CD4-positive, alpha-beta T cell treated with Interleukin-4 for 1 hour (primary cell): ENCODE measurements at places on chromosomes 6 and 20.
A peak's percentile ranks its signal among the peaks of the same experiment; 100 is the strongest.

GRCh38 chr6:136289327-136289578 is 393 bp downstream of the BCLAF1 start:
- peak; percentile 95 for DNase-seq

GRCh38 chr6:166097914-166098522 is 69.6 kb downstream of the TBXT start:
- DNase-seq: peak; percentile 18

DNA sequence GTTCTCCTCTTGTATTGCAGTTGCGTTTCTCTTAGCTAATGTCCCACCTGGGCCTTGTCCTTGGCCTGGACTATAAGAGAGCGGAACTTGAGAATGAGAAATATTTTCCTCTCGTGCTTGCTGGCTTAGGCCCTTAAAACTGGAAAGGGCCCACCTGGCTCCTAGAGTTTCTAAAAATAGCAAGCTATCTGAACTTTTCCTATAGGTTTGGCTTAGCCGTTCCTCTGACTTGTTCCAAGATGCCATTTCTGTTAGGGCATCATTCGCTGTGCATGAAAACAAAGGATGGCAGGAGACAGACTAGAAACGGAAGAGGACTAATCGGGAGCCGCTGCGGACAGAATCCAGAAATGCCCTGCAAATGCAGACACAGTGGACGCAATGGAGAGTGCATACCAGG is 4.5 kb downstream of the RIPOR3 start:
- no peak for DNase-seq

DNA sequence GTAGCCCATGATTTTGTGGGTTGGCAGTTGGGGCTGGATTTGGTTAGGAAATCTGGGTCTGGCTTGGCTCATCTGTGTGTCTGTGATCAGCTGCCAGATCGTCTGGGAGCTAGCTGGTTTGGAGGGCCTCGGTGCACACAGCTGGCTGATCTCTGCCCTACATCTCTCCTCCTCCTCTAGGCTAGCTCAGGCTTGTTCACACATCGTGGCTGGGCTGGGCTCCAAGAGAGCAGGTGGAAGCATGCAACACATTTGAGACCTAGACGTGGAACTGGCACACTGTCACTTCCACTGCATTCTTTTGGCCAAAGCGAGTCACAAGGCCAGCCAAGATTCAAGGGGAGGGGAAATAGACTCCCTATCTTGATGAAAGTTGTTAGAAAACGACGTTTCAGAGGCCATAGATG is 15.9 kb downstream of the NDUFAF5 start:
- no peak for DNase-seq

DNA sequence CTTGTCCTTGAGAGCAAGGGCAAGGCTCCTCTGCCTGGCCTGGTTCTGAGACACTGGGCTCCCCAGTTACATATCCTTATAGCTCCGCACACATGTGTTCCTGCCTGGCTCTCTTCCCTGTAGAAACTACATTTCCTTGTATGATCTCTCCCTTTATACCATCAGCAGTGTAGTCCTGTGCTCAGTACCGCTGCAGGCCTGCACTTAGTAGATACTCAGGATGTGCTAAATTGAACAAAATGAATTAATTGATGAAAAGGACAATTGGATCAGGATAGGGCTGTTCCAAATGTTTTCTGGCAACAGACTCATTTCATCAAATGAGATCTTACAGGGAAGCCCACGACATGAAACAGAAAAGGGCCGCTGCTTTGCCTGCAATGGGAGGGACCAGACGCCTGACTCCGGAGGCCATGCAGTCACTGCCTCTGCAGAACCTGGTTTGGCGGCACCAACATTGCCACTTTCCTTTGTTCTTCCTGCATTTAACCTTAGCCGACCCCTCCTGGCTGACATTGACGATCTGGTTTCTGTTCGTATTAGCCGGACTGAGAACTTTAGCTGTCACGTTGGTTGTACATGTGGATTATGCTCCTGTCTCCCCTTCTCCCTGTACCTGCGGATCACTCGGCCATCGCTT is 53.3 kb downstream of the CHMP4B start:
- DNase-seq: no peak

DNA sequence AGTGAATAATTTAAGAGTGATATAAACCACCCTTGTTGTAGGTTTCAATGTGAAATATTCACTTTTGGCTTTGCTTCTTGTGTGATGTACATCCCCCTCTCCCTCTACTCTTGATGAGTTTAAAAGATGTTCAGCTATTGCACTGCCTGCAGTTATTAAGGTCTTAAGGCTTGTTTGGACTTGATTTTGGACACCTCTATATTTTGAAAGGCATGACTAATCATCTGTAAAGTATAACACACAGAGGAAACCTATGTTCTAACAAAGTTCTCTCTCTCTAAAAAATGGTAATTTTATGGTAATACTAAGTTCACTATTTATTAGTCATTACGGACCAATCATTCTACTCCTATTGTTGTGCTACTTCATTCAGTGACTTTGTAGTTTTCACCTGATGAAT is 1719.9 kb downstream of the GRIK2 start:
- no peak for DNase-seq

DNA sequence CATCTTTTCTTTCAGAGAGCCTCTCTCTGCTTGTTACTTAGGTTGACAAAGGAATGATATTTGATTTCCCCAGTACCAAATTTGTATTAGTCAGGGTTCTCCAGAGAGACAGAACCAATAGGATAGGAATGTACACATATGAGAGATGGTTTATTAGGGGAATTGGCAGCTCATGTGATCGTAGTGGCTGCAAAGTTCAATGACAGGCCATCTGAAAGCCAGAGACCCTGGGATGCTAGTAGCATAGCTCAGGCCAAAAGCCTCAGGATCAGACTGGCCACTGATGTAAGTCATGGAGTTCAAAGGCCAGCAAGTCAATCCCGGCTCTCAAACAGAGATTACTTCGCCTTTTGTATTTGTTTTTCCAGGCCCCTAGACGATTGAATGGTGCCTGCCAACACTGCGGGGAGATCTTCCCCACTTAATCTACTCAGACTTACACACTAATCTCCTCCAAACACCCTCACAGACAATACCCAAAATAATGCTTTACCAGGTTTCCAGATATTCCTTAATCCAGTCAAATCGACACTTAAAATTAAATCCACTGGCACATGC is 215.5 kb downstream of the ALDH8A1 start:
- no peak for DNase-seq

GRCh38 chr6:141326426-141326825 is 806.3 kb upstream of the GJE1 start:
- DNase-seq: peak; percentile 11

DNA sequence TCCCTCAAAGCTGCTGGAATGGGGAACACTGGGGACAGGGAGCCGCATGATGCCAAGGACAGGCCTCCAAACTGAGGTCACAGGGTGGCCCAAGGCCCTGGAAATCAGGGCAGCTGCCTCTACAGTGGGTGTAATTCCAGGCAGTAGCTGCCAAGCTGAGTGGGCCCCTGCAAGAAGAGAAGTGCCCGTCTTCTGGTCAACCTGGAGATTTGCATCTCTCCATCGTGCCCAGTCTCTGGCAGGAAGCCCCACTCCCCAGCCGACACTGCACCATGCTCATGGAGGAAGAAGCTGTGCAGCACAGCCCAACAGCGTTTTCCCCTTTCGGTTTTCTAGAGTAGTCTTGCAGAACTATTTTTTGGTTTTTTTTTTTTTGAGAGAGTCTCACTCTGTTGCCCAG is 2.2 kb upstream of the FAM209A start:
- DNase-seq: no peak

DNA sequence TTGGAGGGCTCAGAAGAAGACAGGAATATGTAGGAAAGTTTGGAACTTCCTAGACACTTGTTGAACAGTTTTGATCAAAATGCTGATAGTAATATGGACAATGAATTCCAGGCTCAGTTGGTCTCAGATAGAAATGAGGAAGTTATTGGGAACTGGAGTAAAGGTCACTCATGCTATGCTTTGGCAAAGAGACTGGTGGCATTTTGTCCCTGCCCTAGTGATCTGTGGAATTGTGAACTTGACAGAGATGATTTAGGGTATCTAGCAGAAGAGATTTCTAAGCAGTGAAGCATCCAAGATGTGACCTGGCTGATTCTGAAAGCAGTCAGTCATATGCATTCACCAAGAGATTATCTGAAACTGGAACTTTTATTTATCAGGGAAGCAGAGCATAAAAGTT is 45.1 kb downstream of the FRK start:
- DNase-seq: no peak

- peak; percentile 22 for DNase-seq
These were observed 21.1 kb downstream of the RTN4IP1 start for GRCh38 chr6:106608080-106608668.

DNA sequence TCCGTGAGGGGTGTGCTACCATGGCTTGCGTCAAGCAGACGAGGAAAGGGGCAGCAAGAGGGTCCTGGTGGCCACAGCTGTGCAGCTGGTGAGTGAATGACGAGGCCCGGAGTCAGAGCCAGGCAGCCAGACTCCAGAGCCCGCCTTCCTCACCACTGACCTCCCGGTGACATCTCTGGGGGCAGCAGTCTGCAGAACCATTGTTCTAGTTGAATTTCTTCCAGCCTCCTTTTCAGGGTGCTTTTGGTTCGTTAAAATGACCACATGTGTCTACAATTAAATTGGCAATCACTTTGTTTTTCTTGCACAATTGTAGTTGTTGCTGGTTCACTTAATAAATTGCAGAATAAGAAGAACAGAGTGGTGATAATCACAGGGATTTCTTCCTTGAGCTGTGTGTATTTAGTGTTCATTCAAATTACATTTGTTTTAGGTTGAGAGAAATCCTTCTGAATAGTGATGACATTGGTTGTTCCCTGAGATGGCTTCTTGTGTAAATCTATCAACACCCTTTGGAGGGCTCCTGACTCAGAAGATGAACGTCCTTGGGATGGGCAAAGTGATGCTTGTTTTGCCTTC is 96.4 kb downstream of the TULP4 start:
- no peak for DNase-seq

DNA sequence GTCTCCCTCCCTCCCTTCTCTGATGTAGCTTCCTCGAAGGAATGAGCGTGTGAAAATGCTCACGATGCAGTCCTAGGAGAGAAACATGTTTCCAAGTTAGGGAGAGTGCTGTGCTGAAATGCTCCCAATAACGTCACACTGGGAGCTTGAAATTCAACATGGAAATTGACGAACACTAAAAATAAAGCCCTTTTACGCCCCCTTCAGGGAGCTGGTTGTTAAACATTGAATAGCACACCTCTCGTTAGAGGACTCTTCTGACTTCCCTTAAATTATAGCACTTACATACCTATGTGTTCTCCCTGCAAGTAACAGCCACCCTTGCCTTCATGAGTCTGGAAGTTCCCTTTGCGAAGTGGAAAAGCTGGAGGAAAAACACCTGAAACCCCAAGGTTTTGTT is 88.6 kb downstream of the BFSP1 start:
- DNase-seq: no peak

DNA sequence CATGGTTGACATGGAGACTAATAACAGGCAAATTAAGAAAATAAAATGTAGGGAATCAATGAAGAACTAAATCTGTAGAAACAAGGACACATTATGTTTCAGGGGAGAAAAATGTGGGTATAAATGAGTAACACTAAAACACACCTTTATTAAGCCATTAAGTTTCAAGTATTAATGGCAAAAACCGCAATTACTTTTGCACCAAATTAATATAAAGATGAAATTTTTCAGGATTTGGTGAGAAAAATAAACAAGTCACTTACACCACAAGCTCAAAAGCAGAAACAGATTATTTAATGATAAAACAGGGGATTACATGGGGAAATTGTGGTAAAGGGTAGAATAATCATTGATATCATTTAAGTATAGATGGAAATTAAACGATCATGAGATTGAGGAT is 793.8 kb upstream of the FLRT3 start:
- DNase-seq: no peak

DNA sequence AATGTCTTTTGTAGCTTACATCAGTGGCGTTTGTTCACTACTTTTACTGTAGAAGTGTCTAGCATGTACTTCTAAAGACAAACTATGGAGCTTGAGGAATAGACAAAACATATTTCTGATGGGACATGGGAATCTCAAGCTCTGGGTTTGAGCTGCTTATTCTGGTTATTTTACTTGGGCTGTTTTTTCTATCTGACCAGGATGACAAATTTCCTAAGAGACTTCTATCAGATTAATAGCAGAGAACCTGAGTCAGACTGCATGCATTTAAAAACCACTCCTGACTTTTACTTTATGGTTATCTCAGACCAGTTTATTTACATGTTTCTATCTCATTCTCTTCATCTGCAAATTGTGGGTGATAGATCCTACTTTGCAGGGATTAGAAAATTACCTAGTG is 1282.3 kb upstream of the GJE1 start:
- no peak for DNase-seq

DNA sequence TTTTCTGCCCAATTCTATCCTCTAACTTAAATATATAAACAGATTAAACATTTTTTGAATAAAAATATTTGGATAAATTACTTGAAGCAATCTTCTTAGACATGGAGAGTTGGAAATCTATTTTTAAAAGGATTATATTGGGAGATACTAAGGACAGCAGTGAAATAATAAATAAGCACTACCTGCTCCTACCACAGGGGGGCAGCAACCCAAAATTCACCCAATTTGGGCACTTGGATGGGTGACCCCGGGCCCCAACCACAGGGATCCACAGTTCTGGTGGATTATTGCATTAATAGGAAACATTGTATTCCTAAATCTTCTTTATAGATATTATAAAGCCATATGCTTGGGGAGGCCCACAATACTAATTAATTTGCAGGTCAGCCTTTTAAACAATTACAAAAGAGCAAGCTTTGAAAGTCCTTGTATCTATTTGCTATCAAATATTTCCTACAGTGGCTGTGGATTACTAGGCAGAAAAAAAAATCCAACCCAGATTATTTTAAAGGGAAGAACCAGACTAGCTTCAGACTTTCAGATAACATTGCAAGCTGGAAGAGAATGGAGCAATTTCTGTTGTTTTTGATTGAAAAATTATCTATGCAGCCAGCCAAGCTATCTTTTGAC is 66.4 kb upstream of the PDE10A start:
- no peak for DNase-seq

GRCh38 chr20:42461965-42462593 is 727.6 kb downstream of the PTPRT start:
- DNase-seq: no peak

DNA sequence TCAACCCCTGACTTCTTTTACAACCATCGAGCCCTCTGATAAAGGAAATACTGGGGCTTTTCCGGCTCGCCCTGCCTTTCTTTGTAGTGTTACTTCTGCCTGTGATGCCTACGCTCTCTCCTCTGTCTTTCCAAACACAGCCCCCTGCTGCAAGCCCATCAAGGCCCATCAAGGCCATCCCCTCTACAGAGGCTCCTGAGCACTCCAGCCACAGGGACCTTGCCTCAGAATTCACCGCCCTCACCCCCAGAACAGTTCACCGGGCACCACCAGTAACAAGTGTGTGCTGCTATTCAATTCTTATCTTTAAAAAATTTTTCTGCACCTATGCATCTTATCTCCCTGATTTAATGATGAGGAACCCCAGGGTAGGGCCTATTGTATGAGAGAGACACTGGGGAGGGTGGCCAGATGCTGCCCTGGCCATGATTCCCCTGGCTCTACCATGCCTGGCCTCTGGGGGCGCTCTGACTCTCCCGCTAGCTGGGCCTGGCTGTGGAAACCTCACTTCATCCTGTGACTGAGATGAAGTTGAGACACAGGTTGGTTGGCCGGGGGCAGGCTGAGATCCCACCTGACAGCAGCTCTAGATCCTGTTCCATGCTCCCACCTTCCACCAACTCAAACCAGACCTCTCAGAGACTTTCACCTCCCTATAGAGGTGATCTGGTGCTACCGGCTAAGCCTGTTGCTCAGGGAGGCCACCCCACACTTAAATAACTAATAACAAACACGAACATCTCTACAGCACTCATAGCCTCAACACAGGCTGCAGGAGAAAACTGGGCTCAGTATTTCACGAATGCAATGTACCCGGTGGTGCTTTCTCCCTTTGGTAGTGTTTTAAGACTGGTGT is 19.2 kb upstream of the GLP1R start:
- DNase-seq: peak; percentile 14
